ENCODE measurements at places on chromosomes 16 and 17.

DNA sequence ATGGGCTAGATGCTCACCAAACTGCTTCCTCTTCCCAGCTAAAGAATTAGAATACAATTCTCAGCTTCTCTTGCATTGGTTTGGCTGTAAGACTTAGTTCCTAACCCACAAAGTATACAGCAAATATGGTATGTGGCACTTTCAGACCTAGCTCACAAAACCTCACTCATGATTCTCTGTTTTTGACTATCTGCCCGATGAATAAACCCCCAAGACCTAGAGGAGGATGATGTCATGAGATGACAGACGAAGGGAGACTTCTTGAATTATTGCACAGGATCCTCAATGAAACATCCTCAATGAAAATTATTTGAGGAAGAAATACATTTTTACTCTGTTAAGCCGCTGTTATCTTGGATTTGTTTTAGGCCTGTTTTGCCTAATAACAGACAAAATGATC lies 14.3 kb downstream of the CNOT1 start:
- no peak for DNase-seq

DNA sequence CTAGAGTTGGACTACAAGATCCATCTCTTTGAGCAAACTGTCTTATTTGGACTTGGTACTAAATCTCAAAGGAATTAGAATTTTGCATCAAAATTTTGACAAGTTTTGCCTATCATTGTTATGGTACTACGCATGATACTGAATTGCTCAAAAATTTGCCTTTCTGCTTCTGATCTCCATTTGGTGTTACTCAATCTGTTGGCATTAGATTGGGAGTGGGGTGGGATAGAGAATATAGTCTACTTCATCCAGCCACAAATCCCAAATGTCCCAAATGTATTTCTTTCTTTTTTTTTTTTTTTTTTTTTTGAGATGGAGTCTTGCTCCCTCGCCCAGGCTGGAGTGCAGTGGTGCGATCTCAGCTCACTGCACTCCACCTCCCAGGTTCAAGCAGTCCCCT lies 204.8 kb downstream of the TANC2 start:
- no peak for DNase-seq

GRCh38 chr17:17215575-17215974 lies 9.4 kb upstream of the PLD6 start:
- DNase-seq, result no peak

- DNase-seq, result no peak
Measured at GRCh38 chr16:65994291-65994690, 372.2 kb upstream of the CDH5 start.

- no peak for DNase-seq
Measured at GRCh38 chr17:70021726-70022125, 53.3 kb upstream of the KCNJ16 start.

DNA sequence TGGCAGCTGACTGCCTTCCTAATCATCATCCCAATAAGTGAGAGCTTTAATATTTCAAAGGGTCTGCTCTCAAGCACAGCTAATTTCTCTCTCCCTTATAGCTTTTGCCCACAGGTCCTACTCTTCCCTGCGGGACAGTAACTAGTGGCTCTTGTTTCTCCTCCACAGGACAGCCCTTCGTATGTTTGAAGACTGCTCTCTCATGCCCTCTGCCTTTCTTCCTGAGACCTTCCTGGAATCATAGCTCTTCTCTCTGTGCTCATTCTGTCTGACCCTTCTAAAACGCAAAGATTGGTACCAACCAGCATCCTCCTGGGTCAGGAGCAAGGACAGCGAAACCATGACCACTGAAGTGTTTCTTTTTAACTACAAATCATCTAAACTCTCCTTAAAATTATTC lies 168.9 kb downstream of the GRIN2A start:
- DNase-seq, result no peak

GRCh38 chr17:40607641-40608040 lies 40.0 kb downstream of the SMARCE1 start:
- no peak for DNase-seq

DNA sequence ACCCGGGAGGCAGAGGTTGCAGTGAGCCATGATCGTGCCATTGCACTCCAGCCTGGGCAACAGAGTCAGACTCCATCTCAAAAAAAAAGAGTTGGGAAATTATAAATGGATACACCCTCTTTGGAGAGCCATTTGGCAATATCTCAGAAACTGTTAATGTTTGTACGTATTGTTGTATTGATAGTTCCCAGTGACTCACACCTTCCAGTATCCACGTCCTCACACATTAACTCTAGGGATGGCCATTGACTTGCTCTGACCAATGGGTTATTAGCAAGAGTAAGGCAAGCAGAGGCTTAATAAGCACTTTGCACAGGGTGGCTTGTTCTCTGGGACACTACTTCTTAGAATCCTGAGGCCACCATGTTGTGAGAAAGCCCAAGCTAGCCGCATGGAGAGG lies 107.6 kb upstream of the LHX1 start:
- DNase-seq, result no peak

DNA sequence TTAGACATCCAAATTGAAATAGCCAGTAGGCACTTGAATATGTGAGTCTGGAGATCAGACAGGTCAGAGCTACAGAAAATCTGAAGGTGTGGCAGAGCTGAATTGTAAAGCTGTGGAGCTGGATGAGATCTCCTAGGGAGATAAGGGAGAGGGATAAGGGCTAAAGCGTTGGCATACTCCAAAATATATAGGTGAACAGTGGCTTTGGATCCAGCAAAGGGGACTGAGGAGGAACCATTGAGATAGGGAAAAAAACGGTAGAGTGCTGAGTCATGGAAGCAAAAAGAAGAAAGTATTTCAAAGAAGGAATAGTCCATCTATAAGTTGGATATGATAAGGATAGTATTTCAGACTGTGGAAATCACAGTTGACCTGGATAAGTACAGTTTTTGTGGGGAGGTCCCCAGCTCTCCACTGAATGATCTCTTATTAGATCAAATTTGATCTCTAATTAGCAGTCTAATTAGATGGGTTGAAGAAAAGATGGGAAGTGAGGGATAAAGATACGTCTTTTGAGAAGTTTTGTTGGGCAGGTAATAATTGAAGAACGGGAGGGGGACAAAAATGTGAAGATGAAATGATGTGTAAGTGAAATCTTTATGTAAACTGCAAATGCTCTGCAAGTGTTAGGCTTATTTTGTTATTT lies 587 bp upstream of the DBF4B start:
- no peak for DNase-seq

DNA sequence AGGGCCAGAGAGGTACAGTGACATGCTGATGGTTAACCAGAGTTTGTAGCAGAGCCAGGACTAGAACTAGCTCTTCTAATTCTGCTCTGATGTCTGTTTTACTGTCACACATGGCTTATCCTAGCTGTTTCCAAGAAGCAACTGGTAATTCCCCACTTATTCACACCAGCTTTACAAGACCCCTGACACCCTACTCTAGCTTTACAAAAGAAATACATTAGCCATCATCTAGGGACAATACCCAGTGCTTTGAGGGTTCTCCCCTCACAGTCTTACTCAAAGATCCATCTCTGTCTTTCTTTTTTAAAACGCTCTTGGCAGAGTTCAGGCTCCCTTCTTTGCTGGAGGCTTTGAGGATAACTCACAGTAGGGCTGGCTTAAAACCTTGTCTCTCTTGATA lies 197.3 kb upstream of the PMFBP1 start:
- DNase-seq, result no peak

DNA sequence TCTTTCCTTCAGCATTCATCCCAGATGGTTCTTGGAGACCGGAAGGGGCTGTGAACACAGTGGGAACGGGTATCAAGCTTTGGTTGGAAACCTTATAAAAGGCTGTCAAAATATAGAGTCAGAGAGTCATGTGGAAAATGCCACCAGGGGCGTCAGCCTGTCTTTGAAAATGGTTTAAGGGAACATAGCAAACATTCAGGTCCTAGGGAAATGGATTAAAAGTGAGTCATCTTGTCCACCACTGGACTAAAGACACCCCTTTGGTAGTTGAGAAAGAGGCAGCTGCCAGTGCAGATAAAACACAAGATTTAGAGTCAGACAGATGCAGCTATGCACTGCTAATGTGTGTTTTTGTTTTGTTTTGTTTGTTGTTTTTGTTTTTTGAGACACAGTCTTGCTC lies 47.8 kb upstream of the BCO1 start:
- no peak for DNase-seq
